NCI-H1930 (cell line): ENCODE measurements at places on chromosomes 7 and 10.

DNA sequence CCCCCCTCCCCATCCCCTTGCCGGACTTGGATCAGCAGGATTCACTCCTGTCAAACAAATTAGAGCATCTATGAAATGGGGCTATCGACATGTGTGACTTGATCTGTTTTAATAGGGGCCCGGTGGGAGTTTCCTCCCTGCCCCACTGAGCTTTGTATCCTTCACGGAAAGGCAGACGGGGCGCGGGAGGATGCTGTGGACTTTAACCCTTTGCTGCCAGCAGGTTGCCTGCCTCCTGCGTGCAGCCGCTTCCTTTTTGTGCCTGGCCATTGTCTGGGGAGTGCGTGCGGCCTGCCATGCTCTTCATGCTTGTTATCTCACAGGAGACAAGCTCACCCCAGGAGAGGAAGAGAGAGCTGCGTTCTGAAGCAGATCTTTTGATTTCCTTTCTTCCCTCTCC lies 512.8 kb upstream of the GALNT17 start:
- peak; percentile 11 for DNase-seq

- no peak for DNase-seq
Observed at GRCh38 chr7:150811-151221, 41.6 kb upstream of the FAM20C start.

GRCh38 chr10:69499726-69500689 lies 48.7 kb downstream of the TSPAN15 start:
- no peak for DNase-seq

GRCh38 chr10:1036341-1036791 lies 10.7 kb upstream of the IDI2 start:
- DNase-seq = no peak

- DNase-seq = no peak
Observed at GRCh38 chr7:155141562-155141961, 71.4 kb downstream of the HTR5A start.

- DNase-seq = no peak
Observed at GRCh38 chr10:20040012-20040411, 223.8 kb downstream of the PLXDC2 start.

DNA sequence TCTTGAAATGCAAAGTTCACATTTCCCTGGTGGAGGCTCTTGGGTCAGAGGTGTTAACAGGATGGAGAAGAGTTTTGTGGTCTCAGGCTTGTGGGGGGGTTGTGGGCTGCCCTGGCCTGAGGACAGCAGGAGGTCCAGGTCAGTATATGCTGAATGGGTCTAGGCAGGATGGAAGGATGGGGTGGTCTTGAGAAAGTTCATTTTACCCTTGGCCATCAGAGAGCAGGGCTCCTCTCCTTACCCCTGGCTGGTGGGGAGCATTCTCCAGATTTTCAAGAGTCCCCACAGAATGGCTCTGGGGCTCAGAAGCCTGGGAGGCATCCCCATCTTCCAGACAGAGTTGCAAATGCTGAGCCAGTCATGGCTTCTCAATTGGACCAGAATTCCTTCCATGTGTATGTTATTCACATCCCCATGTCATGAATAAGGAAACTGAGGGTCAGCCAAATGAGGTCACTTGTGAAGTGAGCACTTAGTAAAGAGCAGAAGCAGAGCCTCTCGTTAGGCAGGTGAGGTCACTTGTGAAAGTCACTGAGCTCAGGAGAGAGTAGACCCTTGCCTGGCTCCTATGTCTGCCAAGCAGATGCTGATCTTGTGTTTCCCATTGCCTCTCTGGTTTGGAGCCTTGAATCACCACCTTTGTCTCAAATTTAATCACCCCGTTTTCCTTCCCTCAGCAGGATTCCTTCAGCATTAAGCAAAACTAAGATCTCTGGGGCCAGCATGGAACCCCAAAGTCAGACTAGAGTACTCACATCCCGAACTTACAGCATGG lies 33.0 kb downstream of the MBL2 start:
- no peak for DNase-seq

GRCh38 chr7:81960026-81960425 lies 190.2 kb upstream of the HGF start:
- no peak for DNase-seq

GRCh38 chr7:69414555-69414954 lies 183.7 kb upstream of the AUTS2 start:
- no peak for DNase-seq

GRCh38 chr7:80107278-80107677 lies 27.4 kb upstream of the GNAI1 start:
- no peak for DNase-seq

- DNase-seq = no peak
Observed at GRCh38 chr10:103766751-103767505, 88.4 kb downstream of the SH3PXD2A start.

DNA sequence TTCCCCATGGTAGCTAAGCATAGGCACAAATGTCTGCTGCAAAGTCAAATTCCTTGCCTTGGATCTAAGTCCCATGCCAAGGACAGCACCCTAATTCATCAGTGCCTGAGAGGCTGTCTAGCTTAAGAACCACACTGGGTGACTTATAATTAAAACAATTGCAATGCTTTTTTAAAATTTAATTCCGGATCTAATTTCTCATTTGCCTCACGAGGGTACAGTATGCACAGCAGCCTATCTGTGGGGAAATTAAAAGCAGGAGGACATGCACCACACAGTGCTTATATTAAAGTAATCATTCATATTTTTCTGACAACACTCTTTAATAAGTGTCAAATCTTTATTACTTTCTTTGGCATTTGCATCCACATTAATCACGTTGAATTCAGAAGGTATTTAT lies 378.8 kb downstream of the GPAM start:
- no peak for DNase-seq

DNA sequence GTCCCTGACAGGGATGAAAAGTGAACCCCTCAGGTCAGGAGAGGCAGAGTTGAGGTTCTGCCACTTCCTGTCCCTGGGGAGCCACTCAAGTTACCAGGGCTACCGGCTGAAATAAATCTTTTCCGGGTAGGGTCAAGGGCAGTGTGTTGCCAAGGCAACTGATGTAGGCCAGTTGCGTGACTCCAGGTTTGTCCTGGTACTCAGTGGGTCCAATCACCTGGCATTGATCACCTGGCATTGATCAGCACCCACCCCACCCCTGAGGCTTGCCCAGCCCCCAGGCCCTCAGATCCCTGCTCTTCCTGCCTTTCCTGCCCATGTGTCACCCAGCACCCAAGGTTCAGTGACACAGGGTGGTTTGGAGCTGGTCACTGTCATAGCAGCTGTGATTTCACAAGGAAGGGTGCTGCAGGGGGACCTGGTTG lies 5.9 kb downstream of the SAP25 start:
- DNase-seq = no peak
